Stimulated activated CD4-positive, alpha-beta T cell treated with anti-CD3 and anti-CD28 coated beads, Interleukin-15, amount 100 ng/mL, for 1 hour (primary cell): ENCODE measurements at places on chromosomes 1 and 21.

DNA sequence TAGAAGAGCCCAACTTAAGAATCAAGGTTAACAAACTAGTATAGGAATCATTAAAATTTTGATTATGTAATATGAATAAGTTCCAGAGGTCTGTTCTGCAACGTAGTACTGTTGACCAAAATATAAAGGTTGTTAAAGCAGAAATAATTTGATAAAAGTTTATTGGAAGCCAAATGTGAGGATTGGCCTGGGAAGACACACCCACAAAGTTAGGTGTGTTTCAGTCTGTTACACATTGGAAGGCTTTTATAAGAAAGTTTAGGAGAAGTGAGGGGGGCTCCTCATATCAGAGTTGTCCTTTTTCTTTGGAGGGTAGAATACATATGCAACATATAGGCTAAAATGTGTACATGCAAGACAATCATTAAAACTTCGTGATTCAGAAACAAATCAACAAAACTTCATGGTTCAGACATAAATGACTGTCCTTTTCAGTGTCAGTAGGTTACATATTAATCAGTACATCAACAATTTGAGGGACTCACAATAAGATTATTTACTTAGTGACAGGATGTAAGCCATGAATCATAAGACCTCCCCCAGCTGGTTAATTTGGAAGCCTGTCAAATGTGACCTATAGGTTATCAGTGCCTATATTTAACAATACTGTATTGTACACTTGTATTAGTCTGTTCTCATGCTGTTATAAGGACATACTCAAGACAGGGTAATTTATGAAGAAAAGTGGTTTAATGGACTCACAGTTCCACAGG, 245.0 kb upstream of the B3GALT2 start:
- no peak for DNase-seq

- no peak for DNase-seq
These were observed 16.9 kb downstream of the AGO1 start for GRCh38 chr1:35899941-35900340.

GRCh38 chr1:53703174-53703573, 35.8 kb downstream of the GLIS1 start:
- no peak for DNase-seq

- no peak for DNase-seq
These were observed 89.7 kb upstream of the RGS1 start for GRCh38 chr1:192485692-192486436.

- DNase-seq = no peak
These were observed 6.4 kb downstream of the METTL13 start for GRCh38 chr1:171787686-171788480.

DNA sequence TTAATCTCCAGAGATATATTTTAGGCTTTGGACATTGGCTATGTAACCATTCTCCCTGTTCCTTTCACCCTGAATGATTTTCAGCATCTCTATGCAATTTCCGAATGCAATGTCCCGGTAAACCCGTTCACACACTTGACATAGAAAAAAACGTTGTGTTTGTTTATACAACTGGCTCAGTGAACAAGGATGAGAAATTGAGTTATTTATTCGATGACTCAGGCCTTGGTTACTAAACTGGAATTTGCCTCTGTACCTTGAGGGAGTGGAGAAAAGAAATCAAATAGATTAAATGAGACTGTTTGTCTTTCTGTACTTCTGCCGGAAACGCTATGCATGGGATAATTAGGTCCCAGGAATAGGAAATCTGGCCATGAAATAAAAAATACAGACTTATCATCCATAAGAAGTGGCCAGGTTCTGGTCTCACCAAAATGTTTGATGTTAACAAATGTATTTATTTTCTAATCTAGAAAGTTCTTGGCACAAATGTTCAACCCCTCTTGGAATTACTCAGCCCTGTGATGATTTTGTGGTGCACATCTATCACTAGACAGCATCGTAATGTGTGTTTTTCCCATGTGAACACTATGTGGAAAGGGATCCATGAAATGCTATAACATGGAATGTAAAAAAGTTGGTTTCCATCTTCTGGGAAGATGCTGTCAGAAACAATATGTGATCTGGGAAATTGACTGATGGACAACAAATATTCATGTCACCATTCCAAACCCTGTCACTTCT, 253.9 kb downstream of the DUSP10 start:
- no peak for DNase-seq

GRCh38 chr1:154837672-154838171, 32.4 kb downstream of the KCNN3 start:
- DNase-seq = no peak

- DNase-seq = no peak
These were observed 87.0 kb downstream of the DPYD start for GRCh38 chr1:97833881-97834280.

DNA sequence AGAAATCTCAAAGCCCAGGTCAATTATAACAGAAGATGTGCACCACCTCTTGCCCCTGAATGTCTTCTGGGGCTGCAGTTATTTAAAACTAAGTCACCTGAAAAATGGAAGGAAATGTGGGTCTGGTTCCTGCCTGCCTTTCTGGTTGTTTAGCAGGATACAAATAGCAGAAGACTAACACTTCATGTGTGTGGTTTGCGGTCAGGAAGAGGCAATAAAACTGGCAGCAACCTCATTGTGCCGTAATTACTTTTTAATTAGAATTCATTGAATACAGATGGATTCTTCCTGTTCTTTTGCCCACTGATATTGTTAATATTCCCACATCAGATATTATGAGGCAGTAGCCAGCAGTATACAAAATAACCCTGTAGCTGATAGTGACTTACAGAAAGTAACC, 345.7 kb downstream of the ZNF326 start:
- DNase-seq = no peak
